NCI-H446 treated with DMSO at 0.1 percent for 48 hours (cell line): ENCODE measurements at places on chromosomes 5 and 9.

GRCh38 chr9:87184956-87185642 lies 237.8 kb upstream of the GAS1 start:
- no peak for DNase-seq

- DNase-seq, result no peak
Measured at GRCh38 chr9:71760901-71761300, 7.4 kb downstream of the CEMIP2 start.

GRCh38 chr9:120768886-120769285 lies 24.3 kb downstream of the FBXW2 start:
- no peak for DNase-seq

DNA sequence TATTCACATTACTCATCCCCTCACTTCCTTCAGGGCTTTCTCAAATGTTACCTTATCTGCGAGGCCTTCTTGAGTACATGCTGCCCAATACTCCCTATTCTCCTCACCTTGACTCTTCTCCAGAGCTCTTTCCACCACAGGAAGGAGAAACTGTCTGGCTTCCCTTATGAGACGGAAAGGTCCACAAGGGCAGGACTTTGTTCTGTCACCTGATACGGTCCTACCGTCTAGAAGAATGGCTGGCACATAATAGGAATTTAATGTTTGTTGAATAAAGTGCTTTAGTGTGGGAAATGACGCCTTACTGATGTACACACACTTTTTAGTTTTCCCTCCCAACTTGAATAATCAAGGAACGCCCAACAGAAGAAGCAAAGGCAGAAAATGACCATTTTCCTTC lies 52.5 kb downstream of the PFDN1 start:
- no peak for DNase-seq

- DNase-seq, result no peak
Measured at GRCh38 chr5:139930406-139930805, 112.7 kb downstream of the NRG2 start.

GRCh38 chr9:7606591-7606990 lies 193.0 kb downstream of the DMAC1 start:
- no peak for DNase-seq

DNA sequence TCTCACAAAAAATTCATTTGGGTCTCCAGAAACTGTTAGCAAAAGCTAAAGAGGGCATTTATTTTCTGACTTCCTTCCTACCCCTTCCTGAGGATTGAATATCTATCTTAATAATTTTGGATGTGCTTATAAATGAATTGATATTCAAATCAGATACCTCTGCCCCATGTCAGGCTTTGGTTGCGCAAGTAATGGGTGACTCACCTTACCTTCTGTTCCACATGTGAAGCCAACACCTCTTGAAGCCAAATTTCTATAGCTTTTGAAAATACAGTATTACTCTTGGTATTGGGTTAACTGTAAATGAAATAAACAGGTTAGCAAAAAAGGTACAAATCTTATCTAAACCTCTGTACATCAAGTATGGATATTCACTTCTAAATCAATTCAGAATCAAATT lies 122.0 kb downstream of the PRDM6 start:
- no peak for DNase-seq

- no peak for DNase-seq
Measured at GRCh38 chr9:135584934-135585333, 23.4 kb downstream of the PAEP start.

- DNase-seq, result no peak
Measured at GRCh38 chr5:62127098-62127736, 178.8 kb upstream of the KIF2A start.

- DNase-seq, result no peak
Measured at GRCh38 chr9:21778304-21778703, 24.1 kb upstream of the MTAP start.

DNA sequence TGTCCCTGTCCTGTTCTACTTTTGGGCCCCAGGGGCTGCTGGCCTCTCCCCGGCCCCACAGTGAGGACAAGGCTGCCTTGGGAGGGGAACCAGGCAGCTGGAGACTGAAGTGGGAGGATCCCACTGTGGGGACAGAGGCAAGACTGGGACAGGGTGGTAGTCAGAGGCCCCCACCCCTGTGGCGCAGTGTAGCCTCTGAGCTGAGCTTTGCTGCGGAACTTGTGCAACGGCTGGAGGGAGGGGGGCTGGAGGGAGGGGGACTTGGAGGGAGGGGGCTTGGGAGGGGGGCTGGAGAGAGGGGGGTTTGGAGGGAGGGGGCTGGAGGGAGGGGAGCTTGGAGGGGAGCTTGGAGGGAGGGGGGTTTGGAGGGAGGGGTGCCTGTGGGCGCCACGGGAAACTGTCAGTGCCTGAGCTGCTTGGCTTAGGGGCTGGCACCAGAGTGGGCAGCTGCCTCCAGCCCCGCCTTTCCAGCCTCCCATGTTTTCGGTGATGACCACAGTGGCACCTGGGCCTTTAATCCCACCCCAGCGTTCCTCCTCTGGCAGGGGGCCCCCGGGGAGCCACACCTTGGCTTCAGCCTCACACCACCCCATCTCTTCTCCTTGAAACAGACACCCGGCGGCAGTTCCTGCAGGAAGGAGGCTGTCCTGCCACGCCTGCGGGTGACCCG lies 2.3 kb upstream of the FUT7 start:
- no peak for DNase-seq

DNA sequence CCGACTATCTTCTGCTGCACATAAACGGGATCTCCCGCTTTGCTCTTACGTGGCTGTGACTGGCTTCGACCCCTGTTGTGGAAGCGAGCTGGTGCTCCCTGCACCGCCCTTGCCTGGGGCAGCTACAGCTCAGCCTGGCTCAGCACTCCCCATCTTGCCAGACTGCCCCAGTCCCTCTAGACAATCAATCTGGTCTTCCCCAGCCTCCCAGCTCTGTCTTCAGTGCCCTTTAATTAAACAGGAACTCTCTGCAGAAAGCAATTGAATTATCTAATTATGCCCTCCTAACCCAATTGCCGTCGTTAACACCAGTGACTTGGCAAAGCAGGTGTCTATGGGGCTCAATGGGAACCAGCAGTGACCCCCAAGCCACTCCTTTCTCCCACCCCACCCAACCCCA lies 18.9 kb upstream of the NTNG2 start:
- DNase-seq, result no peak

- DNase-seq, result no peak
Measured at GRCh38 chr5:122442938-122443337, 130.9 kb downstream of the SNCAIP start.

DNA sequence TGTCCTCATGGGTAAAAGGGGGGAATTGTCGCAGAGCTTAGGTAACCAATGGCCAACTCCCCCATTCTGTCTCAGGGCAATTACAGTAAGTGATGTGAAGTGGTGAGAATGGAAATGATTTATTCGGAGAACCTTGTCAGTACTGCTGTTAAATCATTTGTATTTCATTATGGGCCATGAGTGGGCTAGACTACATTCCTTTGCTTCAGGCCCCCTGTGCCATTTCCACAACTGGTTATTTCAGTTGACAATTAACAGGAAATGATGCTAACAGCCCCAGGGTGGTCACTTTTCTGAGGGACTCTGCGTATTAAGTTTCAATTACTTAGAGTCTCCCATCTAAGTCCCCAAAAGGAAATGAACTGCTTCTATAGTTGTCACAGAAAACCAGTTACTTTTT lies 653.7 kb downstream of the CCDC171 start:
- no peak for DNase-seq

DNA sequence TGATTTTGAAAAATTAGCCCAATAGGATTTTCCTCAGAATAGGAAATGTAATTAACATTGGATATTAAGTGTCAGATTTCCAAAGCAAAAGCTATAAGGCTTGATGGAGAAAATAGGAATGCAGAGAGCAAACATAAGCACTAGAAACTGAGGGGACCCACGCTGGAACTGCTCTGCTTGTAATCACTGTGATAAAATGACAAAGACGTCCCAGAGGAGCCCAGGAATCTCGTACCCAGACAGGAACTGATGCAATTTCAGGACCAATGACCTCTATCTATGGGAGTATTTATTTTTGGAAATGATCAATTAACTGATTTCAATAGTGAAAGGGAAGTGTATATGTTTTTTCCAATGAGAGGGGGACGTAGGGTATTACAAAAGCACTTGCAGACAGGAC lies 714.5 kb upstream of the WWC1 start:
- no peak for DNase-seq

DNA sequence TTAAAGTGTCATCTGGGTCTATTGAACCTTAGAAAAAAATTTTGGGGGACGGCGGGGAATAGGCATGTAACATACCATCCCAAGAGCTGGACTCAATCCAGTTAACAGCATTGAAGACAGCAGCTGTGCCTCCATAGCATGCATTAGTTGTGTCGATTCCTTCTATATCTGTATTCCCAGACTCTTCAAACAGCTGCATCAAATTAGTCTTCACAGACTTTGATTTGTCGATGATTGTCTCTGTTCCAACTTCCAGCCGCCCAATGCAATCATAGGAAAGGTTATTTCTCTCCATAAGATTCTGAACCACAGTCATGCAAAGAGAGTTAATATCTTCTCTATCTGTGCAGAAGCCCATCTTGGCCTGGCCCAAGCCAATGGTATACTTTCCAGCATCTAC lies 14.8 kb downstream of the HMGCS1 start:
- no peak for DNase-seq

- DNase-seq, result no peak
Measured at GRCh38 chr9:107973451-107973850, 483.9 kb upstream of the KLF4 start.

DNA sequence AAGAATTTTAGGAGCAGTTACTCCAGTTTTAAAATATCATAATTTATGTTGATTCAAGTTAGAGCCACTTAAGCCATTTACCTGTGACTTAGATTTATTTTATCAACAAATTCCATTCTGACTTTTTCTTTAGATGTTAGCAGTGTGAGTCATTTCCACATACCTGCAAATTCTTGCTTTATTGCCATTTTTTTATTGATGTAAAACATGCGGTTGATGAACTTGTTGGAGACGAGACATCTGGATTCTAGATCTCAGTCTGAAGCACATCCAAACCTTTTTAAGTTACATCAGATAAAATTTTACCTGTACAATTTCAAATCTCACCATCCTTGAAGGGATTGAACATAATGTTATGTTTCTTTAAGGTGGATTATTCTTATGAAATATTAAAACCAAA lies 240.9 kb downstream of the IRX1 start:
- DNase-seq, result no peak

GRCh38 chr9:87681271-87682061 lies 44.5 kb upstream of the CTSL start:
- DNase-seq, result no peak

GRCh38 chr5:52469420-52469819 lies 318.3 kb upstream of the ITGA1 start:
- DNase-seq, result no peak

- no peak for DNase-seq
Measured at GRCh38 chr5:93967923-93968322, 226.5 kb upstream of the POU5F2 start.

- DNase-seq, result no peak
Measured at GRCh38 chr5:131377785-131378325, 114.0 kb downstream of the CDC42SE2 start.

GRCh38 chr9:31790720-31791119 lies 593.7 kb upstream of the ACO1 start:
- DNase-seq, result no peak

GRCh38 chr5:75667586-75667985 lies 49.7 kb downstream of the POC5 start:
- no peak for DNase-seq

DNA sequence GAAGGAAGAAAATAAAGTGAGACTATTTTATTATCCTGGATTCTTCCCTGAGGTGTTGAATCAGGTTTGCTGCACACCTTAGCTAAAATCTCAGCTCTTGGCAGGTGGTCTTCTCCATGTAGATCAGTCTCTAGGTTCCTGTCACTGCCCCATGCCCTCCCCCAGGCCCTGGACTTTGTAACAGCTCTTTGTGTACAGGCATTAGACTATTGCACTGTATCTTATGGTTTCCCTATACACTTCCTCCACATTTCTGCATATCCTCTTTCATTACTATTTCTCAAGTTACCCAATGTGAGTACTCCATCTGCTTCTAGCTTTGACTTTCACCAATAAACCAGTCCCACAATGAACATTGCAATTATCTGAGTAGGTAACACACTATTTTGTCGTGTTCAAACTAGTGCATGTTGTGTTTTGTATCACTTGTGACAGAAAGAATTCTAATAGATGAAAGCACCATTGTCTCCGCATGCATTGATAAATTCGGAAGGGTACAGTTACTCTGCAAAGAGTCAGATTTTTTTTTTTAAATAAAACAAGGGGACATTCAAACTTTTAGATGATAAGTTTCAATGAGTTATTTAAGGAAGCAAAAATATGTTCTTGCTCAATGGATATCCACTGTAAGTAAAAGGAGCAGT lies 1348.7 kb upstream of the C9orf72 start:
- DNase-seq, result no peak

DNA sequence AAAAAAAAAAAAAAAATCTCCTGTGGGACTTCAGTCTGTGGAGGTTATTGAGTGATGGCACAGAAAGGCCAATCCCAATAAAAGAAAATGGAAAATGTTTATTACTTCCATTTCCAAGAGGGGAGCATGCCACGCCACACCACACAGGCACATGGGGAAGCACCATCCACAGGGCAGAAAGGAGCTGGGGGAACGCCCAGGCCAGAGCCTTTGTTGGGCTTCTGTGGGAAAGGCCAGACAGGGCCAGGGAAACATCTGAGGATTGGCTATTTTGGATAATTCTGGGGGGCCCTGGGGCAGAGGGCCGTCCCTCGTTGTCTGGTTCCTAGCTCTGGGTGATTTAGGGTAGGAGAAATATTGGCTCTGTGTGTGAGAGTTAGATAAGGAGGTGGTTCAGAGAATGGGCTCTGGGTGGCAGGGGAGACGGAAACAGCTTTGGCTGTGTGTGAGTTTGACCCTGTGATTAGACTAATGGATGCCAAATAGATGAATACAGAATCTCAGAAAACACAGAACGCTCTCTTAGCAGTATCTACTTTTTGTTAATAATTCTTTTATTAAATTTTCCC lies 49.0 kb upstream of the ABL1 start:
- DNase-seq, result no peak

- no peak for DNase-seq
Measured at GRCh38 chr5:88113429-88113828, 155.2 kb downstream of the TMEM161B start.

DNA sequence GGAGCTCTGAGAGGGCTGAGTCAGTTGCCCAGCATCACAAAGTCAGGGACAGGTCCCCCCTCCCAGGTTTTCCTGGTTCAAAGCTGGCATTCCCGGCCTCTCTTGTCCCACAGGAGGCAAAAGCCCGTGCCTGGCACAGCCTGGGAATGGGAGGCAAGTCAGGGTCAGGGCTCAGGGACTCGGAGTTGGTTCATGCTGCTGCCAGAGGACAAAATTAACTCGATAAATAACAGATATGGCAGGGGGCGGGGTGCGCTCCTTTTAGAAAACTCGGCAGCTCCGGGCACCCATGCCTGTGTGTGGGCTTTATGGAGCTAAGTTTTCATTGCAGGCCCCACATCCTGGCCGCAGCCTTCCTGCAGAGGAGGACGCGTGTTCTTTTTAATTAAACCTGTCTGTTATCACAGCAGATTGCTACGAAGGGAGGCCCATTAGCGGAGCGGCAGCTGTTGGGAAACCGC lies 62.8 kb upstream of the LMX1B start:
- no peak for DNase-seq
